Heart left ventricle (tissue), 16 donors: ENCODE measurements at places on chromosomes 16 and 17. TPM values are rescaled to one million over a fixed set of nuclear protein-coding genes. Genes with fewer than 3 reads are reported as not detected.

Gene TSPOAP1
- 1.6 TPM for polyA plus RNA-seq

Gene MIF4GD
- 8.6 TPM for polyA plus RNA-seq

GRCh38 chr17:8628609-8629169 is 1.8 kb downstream of the MYH10 start:
- DNase-seq, result no peak

DNA sequence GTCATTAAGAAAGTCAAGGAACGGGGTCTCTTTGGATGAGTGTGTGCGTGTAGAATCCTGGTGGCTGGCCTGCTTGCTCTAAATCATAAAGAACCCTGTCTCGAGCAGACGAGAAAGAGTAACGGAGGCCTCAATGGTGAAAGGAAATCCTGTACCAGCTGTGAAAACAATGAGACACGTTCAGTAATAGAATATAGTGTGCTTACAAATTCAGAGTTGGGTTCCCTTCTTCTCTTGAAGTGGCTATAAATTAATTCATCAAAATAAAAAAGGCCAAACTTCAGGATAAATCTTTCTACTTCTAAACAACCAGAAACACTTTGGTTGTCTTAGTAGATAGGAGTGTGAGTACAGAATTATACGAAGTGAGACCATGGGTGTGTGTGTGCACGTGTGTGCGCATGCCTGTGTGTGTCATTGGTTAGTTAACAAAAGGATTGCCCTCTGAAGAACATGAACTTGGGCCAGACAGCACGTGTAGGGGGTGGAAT is 48.5 kb downstream of the WWOX start:
- no peak for DNase-seq

DNA sequence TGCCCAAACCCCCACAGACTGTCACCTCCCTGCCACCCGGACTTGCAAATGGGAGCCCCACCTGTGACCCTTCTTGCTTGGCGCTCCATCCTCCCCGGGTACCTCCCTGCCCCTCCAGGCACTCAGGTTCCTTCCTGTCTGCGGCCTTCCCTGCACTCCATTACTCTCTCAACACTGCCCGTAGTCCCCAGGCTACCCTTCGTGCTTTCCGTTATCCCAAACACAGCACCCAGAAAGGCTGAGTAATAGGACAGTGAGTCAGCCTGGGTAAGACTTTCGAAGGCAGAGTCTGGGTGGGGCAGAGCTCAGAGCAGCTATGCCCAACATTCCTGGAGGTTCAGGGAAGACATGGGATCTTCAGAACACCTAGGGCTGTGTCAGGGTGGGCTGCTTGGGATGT is 16.6 kb upstream of the C16orf74 start:
- no peak for DNase-seq
